Omental fat pad (tissue), 4 donors: ENCODE measurements at places on chromosomes 5 and 9. TPM values are rescaled to one million over a fixed set of nuclear protein-coding genes. Genes with fewer than 3 reads are reported as not detected.

Gene PCDHA1
- total RNA-seq: not detected

Gene IL5
- total RNA-seq: not detected

Gene PIP5KL1
- 1.2 TPM for total RNA-seq

Gene TAS2R1
- total RNA-seq: not detected

Gene TUSC1
- total RNA-seq: 30.5 TPM

Gene RNF208
- total RNA-seq: 0.72 TPM

Gene IL33
- total RNA-seq: 37.2 TPM

Gene PPP2R2B
- total RNA-seq: 1.9 TPM

Gene PAEP
- total RNA-seq: not detected

Gene DHX29
- 27.6 TPM for total RNA-seq

GRCh38 chr5:150350524-150351344 lies 6.8 kb upstream of the TCOF1 start:
- DNase-seq: peak; percentile 47

- DNase-seq: no peak
These were observed 75.2 kb downstream of the AOPEP start for GRCh38 chr9:94801681-94802080.

DNA sequence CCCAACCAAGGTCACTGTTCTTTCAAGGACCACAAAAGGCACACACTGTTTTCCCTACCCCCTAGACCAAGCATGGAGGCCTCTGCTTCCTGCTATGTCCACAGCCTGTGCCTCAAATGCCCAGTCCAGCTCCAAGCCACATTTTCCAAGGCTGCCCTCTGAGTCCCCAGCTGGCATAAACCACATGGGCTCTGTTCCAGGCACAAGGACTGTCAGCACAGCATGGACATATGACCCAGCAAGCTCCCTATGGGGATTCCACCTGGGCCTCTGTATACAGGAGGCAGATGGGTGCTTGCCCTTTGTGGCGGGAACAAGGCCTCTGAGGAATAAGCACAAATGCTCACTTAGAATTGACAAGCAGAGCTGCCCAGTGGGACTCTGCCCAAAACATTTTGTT lies 115.2 kb downstream of the SPOCK1 start:
- DNase-seq: no peak

GRCh38 chr5:146797658-146798057 lies 80.9 kb downstream of the PPP2R2B start:
- DNase-seq: no peak

DNA sequence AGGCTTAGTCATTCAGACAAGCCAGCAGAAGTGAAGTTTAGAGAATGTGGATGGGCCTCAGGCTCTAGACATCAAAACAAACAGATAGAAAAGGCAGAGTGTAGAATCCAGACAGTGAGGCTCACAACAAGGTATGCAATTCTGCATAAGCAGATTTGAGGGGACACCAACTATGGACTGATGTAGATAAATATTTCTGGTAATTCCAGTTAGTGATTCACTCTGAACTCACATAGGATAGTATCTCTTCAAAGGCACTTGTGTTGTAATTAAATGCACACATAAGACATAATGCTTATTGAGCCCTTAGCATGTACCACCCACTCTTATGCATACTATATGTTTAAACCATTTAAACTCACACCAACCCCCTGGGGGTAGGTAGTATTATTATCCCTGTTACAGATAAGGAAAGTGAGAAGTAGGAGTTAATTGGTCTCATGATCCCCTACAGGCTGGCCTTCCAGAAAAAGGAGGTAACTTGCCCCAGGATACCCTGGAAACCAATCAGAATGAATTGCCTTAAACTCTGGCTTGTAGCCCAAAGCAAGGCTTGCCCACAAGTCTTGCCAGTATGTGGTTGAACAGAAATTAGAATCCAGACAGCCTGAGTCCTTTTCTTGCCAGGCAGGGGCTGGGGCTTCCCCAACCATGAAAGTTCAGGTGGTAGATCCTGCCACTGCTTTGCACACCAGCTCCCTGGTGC lies 39.5 kb upstream of the HSPB3 start:
- no peak for DNase-seq

- DNase-seq: no peak
These were observed 202.6 kb downstream of the SEMA5A start for GRCh38 chr5:9343146-9343850.

- no peak for DNase-seq
These were observed 59.1 kb upstream of the IER5L start for GRCh38 chr9:129237164-129237611.

DNA sequence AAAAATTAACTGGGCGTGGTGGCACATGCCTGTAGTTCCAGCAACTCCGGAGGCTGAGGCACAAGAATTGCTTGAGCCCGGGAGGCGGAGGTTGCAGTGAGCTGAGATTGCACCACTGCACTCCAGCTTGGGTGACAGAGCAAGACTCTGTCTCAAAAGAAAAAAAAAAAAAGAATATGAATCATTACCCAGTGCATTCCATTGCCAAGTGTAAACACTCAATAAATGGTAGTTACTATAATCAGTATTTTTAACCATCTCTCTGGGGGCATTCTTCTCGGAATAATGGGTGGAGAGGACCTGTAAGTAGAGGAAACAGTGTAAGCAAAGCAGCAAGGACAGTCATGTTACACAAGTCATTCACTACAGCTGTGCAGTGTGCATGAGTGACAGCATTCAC lies 13.8 kb upstream of the RANBP17 start:
- no peak for DNase-seq

DNA sequence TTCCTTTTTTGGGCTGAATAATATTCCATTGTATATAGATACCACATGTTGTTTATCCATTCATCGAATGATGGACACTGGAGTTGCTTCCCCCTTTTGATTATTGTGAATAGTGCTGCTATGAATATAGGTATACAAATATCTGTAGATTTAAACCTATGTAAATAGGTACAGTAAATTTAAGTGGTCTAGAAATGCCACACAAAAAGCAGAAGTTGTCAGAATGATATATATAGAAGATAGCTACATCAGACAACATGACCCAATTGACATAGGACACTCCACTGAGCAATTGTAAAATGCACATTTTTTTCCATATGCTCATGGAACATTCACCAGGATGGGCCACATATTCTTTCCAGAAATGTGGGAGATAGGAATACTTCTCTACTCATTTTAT lies 77.6 kb downstream of the SMIM15 start:
- DNase-seq: no peak

GRCh38 chr5:103514371-103514770 lies 48.2 kb downstream of the NUDT12 start:
- DNase-seq: no peak

DNA sequence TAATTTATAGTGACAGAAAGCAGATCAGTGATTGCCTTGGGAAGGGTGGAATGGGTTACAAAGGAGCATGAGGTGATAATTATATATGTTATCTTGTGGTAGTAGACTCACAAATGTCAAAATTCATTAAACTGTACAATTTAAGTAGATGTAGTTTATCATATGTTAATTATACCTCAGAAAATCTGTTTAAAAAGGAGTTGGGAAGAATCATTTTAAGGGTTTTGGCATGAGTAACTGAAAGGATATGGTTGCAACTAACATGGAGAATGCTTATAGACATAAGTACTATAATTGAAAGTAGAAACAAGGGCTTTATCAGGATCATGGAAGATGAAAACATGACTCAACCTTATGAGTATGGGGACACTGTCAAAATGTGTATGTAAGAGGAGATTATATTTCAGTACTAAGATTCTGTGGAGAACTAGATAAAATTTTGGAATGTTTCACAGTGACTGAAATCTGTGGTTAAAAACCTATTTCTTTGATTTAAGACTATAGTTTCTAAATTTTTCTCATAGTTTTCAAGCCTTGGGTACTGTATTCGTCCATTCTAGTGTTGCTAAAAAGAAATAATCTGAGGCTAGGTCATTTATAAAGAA lies 73.3 kb downstream of the FCHO2 start:
- no peak for DNase-seq

DNA sequence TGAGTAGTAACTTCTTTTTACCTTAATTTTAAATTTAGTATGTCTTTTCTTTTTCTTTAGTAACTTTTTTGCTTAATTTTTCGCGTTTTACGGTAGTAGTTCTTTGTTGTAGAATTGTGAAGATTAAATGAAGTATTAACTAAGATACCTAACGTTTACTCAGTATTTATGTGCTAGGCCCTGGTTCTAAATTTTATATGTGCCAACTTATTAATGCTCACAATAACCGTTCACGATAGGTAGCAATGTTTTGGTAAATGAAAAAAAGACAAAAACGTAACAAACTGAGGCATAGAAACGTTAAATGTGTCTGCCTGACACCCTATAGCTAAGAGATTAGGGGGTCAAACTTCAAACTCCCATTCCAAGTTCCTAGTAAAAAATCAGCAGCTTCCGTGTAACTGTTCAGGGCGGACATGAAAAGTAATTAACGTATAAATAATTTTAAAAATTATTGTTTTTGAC lies 1.2 kb downstream of the MRPS30 start:
- no peak for DNase-seq

- no peak for DNase-seq
These were observed 70.6 kb upstream of the ZNF622 start for GRCh38 chr5:16536246-16536645.

DNA sequence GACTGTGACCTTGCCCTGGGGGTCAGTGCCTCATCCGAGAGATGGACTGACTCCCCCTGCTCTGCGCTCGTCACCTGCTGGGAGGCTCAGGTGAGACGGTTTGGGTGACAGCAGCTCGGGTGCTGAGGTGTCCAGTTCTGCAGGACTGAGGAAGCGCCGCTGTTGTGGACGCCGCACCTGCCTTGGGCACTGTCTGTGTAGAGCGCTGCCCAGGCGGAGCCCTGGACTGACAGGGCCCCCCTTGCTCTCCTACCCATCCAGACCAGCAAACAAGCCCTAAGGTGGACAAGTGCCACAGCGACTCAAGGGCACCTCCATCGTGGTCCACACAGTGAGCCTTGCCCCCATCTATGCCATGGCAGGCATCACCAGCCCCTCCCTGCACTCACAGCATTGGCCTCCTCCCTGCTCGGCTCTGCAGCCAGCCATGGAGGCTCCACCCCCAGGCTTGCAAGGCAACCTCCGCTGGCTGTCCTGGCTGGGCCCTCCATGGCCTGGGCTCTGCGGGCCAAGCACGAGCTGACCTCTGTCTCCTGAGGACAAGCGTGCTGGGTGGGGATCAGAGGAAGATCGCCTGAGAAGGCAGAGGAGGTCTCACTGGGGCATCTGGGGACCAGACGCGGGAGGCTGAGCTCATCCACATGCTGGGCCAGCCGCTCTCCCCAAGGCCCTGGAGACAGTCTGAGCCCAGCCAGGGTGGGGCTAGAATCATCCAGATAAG lies 87.1 kb upstream of the COL5A1 start:
- DNase-seq: no peak

GRCh38 chr5:123514615-123515355 lies 2.8 kb downstream of the CSNK1G3 start:
- no peak for DNase-seq

GRCh38 chr9:117729375-117729774 lies 25.2 kb downstream of the TLR4 start:
- no peak for DNase-seq

- DNase-seq: no peak
These were observed 30.4 kb downstream of the FSTL4 start for GRCh38 chr5:133581918-133582317.
